ENCODE measurements at places on chromosomes 6 and 20. TPM values are rescaled to one million over a fixed set of nuclear protein-coding genes. Genes with fewer than 3 reads are reported as not detected.

The ENTPD6 gene
- 21.1 TPM for polyA plus RNA-seq

The LIME1 gene
- polyA plus RNA-seq, result 4.9 TPM

The SAMD5 gene
- polyA plus RNA-seq, result not detected

The RCAN2 gene
- not detected for polyA plus RNA-seq

DNA sequence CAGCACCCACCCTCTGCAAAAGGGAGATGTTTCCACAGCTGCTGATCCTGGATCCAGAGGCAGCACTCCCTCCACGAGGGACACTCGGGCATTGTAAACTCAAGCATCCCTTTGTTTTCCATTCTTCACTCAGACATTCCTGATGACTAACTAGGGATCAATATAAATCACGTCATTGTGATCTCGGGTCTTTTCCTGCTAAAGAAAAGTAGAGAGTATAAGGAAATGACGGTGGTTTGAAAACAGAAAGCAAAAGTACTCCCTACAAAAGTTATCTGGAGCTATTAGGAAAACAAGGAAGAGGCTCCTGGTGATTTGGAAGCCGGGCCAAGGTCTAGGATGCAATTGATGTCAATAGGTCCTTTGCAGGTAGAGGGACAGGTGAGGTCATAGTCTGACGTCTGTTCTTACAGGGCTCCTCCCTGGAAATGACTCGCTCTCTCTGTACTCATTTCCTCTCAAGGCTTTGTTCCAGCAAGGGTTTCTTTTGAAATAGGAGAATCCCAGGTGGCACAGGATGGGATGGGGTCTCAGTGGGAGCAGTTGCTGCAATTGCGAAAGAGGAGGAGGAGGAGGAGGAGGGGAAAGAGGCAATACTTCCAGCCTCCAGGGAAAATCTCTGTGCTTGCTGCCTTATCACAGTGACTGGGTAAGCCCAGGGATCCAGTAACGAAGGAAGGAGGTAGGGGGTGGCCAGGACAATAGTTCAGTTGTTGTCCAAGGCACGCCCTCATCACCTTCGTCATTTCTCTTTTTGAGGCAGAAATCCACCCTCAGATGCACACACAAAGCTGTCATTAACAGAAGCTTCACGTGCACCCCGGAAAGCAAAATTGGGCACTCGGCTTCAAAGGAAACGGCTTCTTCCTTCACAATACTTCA, 222.8 kb downstream of the LY86 start:
- H3K36me3 ChIP-seq, result no peaks in the 10 kb centered on the region
- peak; percentile 65 for DNase-seq
- H3K4me3 ChIP-seq, result peak overlapping the region; percentile 99
- H3K27ac ChIP-seq, result peak overlapping the region; percentile 100
- H3K27me3 ChIP-seq, result no peaks in the 10 kb centered on the region

DNA sequence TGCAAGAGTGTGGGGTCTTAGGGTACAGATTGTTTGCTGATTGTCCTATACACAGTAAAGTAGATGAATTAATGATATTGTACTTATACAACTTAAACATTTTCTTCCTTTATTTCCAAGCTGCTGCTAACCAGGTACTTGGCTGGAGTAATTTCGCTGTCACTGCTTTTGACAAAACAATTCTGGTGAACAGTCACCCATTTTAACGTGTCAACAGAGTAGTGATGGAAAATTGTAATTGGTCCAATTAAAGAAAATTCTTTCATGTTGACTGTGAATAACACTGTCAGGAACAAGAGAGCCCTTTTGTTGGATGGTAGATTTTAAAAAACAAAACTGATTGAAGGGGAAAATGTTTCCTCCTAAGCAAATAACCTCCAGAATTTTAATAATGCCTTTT, 26.4 kb upstream of the MROH8 start:
- H3K4me1 ChIP-seq, result no peaks in the 10 kb centered on the region
- H3K27ac ChIP-seq, result no peak overlapping the region
- no peaks in the 10 kb centered on the region for H3K27me3 ChIP-seq
- H3K4me3 ChIP-seq, result no peak overlapping the region
- DNase-seq, result no peak

DNA sequence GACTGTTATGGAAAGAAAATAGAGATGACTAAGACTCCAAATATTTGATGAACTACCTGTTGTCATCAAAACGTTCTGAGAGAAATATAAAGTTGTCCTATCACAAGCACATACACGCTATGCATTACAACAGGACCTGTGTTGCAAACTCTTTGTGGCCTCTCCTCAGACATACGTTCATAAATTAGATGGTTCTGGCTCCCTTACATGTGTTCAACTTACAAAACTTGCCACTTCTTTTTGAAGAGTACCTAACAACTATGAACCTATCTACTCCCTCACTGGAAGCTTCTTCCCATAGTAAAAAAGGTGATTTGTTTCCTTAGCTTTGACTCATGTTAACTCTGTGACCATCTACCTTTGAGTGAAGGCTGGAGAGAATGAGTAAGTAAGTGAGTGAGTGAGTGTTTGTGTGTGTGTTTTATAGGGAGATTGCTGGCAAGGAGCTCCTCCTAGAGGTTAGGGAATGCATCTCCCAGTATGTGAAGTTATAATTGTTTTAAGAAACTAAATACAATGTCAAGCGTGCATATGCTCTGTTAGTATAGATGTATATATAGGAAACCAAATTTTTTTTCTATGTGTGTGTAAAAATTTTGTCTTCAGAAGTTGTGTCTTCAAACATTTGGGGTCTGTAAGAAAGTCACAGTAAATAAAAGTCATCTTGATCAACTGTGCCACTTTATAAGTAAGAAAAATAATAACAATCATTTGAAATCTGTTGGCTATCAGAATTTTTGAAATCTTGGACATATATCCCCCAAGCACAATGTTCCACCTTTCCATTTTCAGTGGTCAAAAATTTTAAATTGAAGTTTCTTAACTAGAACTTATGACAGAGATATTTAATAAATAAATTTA, 1211.1 kb upstream of the GJE1 start:
- H3K4me3 ChIP-seq, result no peak overlapping the region
- H3K4me1 ChIP-seq, result no peaks in the 10 kb centered on the region
- no peaks in the 10 kb centered on the region for H3K36me3 ChIP-seq
- no peak overlapping the region for H3K27ac ChIP-seq

GRCh38 chr6:18259675-18260447, 4.5 kb downstream of the DEK start:
- peaks cover 8% of the 10 kb centered on the region for H3K36me3 ChIP-seq
- H3K27me3 ChIP-seq, result no peaks in the 10 kb centered on the region
- H3K4me1 ChIP-seq, result peaks cover 47% of the 10 kb centered on the region

- no peak overlapping the region for H3K4me3 ChIP-seq
- no peak for DNase-seq
- peaks cover 9% of the 10 kb centered on the region for H3K4me1 ChIP-seq
- peaks cover 49% of the 10 kb centered on the region for H3K27me3 ChIP-seq
- H3K27ac ChIP-seq, result no peak overlapping the region
Measured at GRCh38 chr6:39930540-39930939, 3.7 kb downstream of the MOCS1 start.

GRCh38 chr20:51276296-51276695, 253.4 kb upstream of the KCNG1 start:
- DNase-seq, result no peak
- H3K4me1 ChIP-seq, result no peaks in the 10 kb centered on the region
- H3K36me3 ChIP-seq, result no peaks in the 10 kb centered on the region

Data from naive B cell (primary cell).